Stimulated activated CD8-positive, alpha-beta memory T cell treated with anti-CD3 and anti-CD28 coated beads, Interleukin-4, amount 100 ng/mL, for 1 hour (primary cell): ENCODE measurements at places on chromosomes 6 and 20.

GRCh38 chr6:75268988-75269354, 15.6 kb downstream of the TMEM30A start:
- DNase-seq = no peak

GRCh38 chr6:116111552-116112528, 11.2 kb downstream of the NT5DC1 start:
- no peak for DNase-seq

- DNase-seq = no peak
Measured at GRCh38 chr20:62662422-62662821, 20.1 kb downstream of the SLCO4A1 start.

- no peak for DNase-seq
Measured at GRCh38 chr6:85236636-85237035, 213.2 kb upstream of the NT5E start.

DNA sequence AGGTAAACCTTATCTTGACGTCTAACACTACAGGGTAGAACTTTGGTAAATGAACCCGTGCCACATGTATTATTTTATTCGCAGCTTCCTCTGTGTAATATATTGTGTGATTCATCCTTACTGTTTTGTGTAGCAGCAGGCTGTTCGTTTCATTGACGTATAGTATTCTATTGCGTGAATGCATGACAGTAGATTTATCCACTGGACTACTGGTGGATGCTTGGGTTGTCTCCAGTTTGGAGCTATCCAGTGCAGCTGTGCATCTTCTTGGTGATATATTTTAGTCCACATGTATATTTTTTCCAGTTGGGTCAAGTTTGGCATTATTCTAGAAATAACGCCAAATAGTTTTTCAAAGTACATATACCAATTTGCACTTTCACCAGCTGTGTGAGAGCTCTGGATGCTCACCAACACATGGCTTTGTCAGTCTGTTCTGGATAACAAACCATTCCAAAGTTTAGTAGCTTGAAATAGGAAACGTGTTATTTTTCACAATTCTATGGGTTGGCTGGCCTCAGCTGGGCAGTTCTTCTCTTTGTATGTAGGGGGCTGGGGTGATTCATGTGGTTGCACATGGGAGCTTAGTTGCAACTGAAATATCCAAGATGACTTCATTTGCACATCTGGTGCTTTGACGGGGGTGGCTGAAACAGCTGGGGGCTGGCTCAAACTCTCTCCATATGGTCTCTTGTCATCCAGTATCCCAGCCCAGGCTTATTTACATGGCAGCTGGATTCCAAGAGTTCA, 9.3 kb downstream of the ECT2L start:
- DNase-seq = no peak

DNA sequence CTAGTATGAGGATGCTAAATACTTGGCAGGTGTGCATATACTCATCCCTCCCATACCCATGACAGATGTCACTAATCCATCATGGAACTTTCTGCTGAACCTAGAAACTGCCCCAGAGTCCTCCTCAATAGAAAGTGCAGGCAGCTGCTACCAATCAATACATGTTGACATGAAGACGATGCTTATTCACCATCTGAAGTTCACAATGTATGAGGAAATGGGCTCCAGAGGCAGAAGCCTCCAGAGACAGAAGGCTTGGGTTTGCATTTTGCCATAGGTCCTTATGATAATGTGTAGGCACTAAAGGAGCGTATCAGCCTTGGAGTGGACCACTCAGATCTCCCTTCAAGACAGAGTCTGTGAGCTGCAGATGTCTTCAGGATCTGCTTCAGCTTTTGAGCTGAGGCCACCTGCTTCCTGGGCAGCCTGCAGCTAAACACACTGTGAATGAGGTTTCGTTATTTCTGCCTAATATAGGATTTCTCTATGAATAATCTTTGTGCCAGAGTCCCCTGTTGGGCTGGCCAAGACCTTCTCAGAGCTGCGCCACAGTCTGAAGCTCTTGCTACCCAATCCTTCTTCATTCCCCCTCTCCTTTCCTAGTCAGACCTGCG, 7.5 kb upstream of the KIAA1755 start:
- DNase-seq = no peak
